HAP-1 (cell line): ENCODE measurements at places on chromosomes 1 and 21.

DNA sequence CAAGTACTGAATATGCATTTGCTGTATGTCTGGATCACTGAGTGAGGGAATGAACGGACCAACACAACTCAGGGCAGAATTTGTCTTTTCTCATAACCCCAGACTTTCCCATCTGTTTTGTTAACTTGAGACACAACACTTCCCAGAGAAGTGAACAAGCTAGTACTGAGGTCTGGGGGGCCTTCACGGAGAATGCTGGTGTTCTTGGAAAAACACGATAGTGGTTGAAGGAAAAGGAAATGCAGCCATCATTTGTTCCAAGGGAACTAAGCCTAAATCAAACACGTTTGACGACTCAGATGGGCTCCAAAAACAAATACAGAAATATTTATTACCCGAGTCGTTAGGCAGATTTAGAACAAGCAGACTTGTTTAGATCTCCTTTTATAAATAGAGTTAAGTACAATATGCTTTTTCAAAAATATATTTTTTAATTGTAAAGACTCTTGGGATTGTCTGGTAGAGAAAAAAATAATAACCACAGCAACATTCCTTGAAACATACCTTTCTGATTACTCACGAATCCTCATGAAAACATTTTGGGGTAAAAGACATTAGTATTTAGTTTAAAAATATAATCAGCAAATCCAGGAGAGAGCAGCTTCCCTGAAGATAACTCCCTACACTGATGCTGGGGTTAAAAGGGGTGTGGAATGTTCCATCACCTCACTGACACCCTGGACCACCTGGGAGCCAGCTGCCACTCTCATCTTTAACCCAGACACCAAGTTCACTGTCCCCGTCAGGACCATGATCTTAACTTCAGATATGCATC is 427.7 kb upstream of the RUNX1 start:
- DNase-seq = no peak

- peak; percentile 88 for DNase-seq
Observed at GRCh38 chr21:44297525-44298290, 2.1 kb upstream of the PFKL start.

- DNase-seq = no peak
Observed at GRCh38 chr1:201626629-201627275, 87.8 kb downstream of the NAV1 start.

DNA sequence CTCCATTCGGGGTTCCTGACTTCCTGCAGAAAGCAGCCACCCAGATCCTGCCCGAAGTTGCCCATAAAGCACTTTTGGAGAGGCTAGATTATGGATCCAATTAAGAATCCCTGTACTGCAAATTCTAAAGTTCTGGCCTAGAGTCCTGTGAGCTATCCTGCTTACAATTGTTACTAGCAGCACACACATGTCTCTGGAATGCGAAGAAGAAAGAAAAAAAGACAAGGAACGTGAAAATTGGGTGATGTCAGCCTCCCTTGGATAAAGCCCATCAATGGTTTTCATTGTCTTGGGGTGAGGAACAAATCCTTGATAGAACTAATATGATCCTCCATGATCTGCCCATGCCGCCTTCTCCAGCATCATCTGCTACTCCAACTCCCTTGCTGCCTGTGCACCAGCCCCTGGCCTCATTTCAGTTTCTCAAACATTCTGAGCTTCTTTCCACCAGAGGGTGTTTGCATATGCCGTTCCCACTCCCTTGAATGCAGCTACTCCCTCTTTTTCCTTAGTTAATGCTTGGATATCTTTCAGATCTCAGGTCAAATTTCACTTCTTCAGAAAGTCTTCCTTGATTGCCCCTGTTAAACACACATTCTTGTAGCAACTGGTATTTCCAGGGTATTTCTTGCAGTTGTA is 94.0 kb downstream of the ST6GALNAC5 start:
- DNase-seq = no peak

DNA sequence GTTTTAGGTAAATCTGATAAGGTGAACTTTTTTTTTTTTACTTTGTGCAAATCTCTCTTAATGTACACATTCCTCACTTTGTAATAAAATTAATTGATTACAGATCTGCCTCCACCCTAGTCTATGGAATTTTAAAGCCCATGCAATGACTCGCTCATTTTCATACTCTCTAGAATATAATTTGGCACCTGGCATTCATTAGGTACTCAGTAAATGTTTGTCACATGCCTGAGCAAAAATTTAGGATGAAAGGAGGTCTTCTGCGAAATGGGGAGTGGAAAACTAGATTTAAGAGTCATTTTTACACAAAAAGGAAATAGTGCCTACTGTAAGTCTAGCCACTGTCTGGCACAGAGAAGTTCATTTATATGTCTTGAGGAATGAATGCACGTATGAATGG is 350.1 kb downstream of the DPYD start:
- DNase-seq = no peak

DNA sequence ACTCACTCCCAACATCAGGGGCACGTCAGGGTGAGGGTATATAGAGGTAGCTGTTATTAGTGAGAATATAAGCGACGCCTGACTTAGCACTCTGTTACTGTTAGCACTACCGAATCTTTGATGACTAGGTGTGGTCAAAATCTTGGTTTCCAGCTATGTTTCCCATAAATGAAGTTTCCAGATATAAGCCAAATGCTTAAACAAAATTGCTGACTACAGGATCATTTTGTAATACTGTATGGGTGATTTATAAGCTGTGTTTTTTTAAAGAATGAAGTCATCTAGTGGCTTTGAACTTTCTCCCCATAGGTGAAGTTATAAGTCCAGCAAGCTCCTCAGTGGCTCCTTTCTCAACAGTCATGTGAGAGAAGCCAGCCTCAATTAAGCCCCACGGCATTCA is 23.7 kb downstream of the KCNJ15 start:
- no peak for DNase-seq

GRCh38 chr1:150017206-150017750 is 6.8 kb upstream of the OTUD7B start:
- no peak for DNase-seq

DNA sequence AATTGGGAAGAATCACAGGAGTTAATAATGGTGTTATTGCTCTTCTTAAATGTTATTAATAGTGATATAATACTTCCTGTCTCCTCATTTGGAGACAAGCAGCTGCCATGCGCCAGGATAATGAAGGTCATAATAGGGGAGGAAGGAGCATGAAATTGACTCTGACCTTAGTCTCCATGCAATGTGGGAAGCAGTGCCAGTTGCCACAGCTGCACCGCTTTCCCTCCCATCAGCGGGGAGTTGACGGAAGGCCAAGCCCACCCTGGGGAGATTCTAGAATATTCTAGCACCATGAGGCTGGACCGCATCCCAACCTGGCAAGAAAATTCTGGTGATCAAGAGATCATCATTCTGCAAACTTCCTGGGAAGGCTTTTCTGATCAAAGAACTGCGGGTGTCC is 11.0 kb upstream of the OLIG1 start:
- DNase-seq = no peak

- peak; percentile 33 for DNase-seq
Observed at GRCh38 chr21:27564684-27565301, 597.9 kb upstream of the ADAMTS5 start.

DNA sequence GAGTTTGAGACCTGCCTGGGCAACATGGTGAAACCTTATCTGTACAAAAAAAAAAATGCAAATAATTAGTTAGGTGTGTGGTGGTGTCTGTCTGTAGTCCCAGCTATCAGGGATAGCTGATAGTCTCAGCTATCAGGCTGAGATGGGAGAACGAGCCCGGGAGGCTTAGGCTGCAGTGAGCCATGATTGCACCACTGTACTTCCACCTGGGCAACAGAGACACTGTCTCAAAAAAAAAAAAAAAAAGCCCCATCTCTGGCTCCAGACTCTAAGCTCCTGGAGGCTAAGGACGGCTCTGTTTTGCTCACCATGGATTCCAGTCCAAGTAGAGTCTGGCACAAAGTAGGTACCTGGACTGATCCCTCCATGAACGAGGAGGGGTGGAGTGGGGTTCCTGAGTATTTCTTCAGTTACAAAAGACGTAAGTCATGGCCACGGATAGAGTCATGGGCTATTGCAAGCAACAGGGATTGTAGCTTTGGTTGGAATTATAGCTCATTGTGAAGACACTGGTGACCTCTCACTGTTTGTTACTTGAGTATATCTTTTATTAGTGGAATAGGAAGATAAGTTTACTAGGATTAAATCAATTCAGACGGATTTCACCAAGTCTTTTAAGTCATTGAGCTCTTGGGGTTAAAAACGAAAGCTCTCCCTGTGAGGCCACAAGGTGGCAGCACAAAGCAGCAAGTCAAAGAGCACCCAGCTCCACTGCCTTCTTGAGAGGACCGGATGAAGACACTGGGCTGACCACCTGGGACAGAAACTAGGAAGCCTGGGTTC is 35.6 kb upstream of the TMEM61 start:
- DNase-seq = peak; percentile 80

DNA sequence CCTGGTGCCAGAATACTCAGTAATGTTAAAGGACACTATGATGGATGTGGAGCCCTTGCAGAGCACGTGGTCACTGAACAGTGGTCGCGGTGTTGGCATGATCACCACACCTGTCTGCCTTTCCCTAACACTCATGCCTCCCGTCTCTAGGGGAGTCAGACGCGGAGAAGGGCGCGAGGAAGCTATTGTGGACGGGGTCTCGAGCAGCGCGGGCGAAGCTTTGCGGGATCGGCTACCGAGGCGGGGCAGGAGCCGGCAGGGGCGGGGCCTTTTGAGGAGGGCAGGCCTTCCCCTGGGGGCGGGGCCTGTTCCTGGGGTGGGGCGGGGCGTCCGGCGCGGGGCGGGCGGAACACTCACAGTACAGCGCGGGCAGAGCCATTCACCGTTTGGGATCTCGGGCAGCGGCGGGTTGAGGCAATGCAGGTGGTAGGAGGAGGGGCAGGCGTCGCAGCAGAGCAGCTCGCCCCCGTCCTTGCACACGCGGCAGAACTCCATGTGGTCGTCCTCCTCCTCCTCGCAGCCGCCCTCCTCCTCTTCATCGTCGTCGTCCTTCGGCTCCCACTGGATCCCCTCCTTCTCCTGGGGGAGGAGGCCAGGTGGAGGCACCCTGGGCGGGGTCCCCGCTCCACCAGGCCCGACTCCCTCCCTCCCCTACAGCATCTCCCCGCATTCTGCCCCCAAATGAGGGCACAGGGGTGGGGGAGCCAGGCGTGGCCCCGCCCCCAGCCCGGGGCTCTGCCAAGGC is 31.5 kb downstream of the CHD5 start:
- DNase-seq = peak; percentile 91

- DNase-seq = no peak
Observed at GRCh38 chr1:236925386-236925785, 78.9 kb downstream of the MT1HL1 start.

GRCh38 chr1:153220606-153221303 is 3.4 kb downstream of the PRR9 start:
- no peak for DNase-seq

- DNase-seq = no peak
Observed at GRCh38 chr1:31704271-31705079, 658 bp upstream of the COL16A1 start.

DNA sequence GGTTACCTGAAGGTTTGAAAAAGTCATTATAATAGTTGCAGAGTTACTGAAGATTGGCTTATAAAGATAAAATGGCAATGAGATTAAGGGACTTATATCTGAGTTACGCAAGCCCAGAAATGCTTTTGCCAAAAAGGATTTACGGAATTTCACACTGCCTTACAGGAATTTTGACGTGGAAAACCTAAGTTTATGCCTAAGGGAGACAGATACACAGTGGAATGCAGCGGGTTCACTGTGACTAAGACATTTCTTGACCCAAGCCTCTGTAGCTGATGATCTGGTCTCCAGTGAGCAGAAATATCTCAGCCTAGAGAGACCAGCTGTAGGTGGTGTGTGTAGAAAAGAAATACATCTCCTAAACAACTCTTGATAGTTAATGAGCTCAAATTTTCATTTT is 10.1 kb upstream of the EXO1 start:
- DNase-seq = no peak

- DNase-seq = peak; percentile 49
Observed at GRCh38 chr1:23619299-23620188, 60.2 kb upstream of the ID3 start.

DNA sequence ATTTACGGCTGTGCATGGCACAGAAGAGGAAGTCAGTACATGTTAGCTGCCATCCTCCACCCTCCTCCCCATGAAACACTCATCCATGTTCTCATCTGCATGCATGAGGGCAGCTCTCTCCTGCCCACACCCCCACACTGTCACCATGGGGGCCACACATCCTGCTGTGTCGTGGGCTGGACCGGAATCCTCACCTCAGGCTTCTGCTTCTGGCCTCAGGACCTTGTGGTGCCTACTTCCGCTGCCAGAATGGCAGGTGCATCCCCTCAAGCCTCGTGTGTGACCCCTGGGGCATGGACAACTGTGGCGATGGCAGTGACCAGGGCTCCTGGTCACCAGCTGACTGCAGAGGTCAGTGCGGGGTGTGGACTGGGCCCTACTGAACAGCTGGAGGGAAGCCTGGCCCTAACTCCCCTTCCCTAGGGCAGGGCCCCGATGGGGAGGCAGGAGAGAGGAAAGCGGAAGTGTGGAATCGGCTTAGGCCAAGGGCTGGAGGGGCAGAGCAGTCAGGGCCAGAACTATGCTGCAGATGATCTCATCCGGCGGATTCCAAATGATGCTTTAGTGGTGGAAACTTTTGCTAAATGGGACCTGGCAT is 3.8 kb downstream of the LDLRAD2 start:
- DNase-seq = no peak

DNA sequence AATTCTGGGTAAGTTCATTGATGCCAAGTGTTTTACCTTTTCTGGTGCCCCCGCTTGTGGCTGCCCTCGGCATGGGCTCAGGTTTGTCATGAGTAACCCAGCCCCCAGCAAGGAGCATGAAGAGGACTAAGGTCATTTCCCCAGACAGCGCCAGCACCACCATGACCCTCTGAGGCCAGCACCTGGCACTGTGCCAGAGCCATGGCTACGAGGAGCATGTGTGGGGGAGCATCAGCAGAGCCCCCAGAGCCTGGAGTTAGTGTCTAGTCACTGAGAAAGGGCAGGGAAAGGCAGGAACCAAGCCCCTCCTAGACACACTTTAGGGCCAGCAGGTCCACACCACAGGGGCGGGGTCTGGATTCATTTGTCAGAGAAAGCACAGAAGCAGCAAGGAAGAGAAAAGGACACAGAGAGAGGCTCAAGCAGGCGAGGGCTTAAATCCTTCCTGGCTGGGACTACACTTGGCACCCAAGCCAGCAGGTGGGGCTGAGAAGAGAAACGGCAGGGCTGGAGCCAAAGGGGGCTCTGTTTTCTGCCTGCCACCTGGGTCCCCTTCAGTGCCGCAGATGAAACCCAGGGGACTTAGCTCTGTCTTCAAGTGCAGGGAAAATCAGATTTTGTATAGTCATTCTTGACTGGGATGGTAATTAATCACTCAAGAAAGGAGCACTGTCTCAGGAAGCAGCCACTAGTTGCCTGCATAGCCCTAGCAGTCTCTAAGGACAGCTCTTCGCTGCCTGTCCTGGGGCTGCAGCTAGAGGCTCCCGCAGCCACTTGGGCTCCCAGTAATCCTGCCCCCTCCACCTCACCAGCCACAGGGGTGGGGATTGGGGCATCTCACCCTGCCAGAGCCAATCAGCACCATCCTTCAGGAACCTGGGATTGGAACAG is 79.6 kb upstream of the ZC3H12A start:
- DNase-seq = peak; percentile 32

- no peak for DNase-seq
Observed at GRCh38 chr1:207054491-207054890, 1.4 kb downstream of the PFKFB2 start.

GRCh38 chr1:17117451-17118265 is 1.6 kb downstream of the PADI2 start:
- no peak for DNase-seq
